NCI-H1436 treated with DMSO at 0.1 percent for 48 hours (cell line): ENCODE measurements at places on chromosomes 12 and 14.

GRCh38 chr12:6049992-6050391, 74.5 kb downstream of the VWF start:
- DNase-seq: no peak

- no peak for DNase-seq
Measured at GRCh38 chr12:132167611-132168310, 23.5 kb downstream of the NOC4L start.

DNA sequence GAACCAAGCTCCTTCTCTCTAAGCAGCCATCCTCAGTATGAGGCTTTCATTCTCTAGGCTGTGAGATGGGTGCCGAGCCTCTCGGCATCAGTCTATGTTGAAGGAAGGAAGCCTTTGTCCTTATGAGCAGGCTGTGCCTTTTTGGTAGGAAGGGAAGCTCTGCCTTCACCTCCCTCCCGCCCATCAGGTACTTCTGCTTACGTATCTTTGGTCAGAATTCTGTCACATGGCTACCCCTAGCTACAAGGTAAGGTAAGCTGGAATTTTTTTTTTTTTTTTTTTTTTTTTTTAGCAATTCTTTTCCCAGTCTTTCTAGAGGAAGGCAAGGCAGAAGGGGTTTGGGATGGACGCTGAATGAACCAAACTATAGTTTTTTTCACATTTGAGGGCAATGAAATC, 16.9 kb downstream of the BATF start:
- no peak for DNase-seq

DNA sequence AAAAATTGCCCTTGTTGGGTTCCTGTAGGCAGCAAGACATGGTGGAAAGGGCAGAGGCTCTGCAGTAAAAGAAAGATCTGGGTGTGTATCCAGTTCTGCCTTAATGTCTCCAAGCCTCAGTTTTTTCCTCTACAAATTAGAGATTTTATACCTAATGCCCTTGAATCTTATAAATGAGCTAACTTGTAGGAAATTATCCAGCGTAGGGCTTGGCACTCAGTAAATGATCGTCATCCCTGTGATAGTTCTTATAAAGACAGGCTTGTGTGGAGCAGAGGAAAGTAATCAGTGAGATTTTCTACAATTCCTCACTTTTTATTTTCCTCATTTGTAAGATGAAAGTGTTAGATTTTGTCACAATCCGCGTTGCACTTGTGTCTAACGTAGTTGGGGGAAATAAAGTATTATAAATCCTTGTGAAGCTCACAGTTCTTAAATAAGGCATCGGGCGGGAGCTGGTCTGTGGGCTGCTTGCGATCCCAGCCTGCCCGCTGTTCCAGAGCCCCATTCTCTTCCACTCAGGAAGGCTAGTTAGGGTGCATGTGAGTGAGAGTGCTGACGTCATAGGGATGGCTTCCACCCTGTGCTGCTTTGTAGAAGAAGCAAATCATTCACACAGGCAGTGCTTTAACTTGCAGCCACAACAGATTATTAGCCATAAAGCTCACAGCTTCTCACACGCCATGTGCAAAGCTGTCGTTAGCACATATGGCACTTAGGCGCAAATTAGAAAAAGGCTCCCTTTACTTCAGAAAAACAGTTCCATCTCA, 87.6 kb downstream of the EML1 start:
- DNase-seq: no peak

GRCh38 chr14:20642182-20642581, 691 bp upstream of the OR6S1 start:
- DNase-seq: no peak

- no peak for DNase-seq
Measured at GRCh38 chr12:96395236-96395635, 5.0 kb downstream of the CDK17 start.

- DNase-seq: no peak
Measured at GRCh38 chr12:127145929-127146789, 1120.8 kb upstream of the TMEM132C start.

DNA sequence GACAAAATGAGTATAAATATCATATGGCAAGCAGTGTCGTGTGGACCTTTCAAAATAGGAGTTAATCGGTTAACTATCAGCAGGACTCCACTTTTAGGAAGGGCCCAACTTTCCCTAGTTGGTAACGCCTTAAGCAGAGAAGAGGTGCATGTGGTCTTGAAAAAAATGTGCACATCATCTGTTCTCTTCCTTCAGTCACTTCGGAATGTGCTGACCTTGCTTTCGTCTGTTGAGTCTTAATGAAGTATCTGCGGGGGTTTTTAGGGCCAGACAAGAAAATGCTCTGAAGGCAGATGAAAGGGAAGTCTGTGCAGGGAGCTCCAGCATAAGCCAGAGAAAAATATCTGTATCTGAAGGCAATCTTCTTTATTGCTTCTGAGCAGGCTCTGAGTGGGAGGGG, 185.2 kb downstream of the AEBP2 start:
- DNase-seq: no peak

DNA sequence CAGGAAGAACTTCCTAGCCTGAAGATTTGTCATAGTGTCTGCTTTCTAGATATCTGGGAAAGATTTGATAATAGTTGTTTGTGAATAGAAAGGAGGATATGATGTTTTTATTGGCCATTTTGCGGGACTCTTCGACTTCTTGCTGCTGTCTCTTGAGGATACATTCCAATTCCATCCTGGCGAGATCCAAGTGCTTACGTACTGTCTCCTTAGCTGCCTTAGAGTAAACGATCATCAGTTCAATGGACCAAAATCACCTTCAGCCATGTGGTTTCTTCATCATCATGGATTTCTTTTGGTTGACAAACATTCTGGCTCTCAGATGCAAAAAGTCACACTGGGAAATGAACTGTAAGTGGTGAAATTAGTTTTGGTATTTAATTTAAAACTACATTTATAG, 82.7 kb upstream of the SCN8A start:
- no peak for DNase-seq

- DNase-seq: no peak
Measured at GRCh38 chr12:57795354-57795753, 12.8 kb downstream of the TSFM start.

- DNase-seq: no peak
Measured at GRCh38 chr12:44379831-44380230, 496.3 kb downstream of the NELL2 start.

DNA sequence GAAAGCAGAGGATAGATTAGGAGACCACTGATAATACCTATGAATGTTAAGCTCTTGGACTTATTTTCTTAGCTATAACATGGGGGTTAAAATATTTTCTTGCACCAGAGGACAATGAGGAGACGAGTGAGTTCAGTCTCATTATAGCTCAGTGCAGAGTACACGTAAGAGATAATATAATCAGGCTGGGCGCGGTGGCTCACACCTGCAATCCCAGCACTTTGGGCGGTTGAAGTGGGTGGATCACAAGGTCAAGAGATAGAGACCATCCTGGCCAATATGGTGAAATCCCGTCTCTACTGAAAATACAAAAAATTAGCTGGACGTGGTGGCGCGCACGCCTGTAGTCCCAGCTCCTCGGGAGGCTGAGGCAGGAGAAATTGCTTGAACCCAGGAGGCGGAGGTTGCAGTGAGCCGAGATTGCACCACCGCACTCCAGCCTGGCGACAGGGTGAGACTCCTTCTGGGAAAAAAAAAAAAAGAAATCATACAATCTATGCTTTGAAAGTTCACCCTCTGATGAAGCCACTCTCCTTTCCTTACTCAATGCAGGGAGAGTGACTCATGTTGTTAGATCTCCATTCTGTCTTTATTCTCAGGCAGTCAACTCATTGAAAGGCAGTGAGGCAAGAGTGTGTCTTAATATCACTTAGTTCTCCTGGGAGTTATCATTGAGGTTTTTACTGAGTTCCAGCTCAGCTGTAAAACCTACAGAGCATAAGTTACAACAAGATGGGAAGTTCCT, 134.2 kb downstream of the SYNE2 start:
- peak; percentile 12 for DNase-seq

DNA sequence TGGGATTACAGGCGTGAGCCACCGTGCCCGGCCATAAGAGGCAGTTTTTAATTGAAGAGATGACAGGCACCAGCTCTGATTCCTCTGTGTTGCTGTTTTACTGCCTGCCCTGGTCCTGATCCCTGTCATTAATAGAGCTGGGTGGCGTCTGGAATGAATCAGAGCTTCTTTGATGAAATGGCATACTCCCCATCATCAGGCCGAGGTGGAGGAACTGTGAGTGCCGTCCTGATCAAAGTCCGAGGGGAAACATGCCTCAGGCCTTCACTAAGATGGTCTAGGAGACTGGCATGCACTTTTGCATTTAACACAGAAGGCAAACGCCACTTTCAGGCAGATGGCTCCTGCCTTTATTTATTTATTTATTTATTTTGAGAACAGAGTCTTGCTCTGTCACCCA, 34.1 kb downstream of the IL31 start:
- no peak for DNase-seq

DNA sequence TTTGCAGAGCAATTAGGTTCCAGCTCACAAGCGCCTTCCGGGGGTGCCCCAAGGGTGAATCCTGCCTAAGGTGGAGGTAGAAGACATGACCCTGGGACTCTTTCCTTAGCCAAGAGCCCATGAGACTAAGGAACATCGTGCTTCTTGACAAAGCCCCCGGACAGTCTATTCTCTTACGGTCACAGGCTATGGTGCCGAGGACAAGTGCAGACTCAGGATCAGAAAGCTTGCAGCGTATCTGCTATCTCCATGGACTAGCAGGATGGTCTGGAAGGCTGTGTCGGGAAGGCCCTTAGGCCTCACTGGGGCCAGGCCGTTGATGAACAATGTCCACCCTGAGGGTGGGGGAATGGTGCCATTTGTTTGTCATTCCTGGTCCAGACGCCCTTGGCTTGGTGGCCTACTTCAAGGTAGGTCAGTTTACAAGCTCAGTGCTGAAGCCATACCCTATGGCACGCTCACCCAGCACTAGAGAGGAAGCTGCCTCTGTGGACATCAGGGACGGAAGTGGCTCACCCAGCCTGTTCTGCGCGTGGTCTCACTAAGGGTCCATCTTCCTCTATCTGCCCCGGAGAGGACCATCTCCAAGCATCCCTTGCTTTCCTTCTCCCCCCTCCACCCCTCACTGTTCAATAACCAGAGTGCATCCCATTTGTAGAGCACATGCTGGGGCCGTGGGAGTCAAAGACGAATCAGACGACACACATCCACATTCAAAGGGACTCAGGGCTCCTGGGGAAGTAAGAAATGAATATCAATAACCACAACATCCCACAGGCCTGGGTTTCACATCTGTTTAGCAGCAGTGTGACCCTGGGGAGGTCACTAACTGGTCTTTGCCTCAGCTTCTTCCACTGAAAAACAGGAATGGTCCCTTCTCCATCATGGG, 45.0 kb upstream of the IQSEC3 start:
- no peak for DNase-seq

DNA sequence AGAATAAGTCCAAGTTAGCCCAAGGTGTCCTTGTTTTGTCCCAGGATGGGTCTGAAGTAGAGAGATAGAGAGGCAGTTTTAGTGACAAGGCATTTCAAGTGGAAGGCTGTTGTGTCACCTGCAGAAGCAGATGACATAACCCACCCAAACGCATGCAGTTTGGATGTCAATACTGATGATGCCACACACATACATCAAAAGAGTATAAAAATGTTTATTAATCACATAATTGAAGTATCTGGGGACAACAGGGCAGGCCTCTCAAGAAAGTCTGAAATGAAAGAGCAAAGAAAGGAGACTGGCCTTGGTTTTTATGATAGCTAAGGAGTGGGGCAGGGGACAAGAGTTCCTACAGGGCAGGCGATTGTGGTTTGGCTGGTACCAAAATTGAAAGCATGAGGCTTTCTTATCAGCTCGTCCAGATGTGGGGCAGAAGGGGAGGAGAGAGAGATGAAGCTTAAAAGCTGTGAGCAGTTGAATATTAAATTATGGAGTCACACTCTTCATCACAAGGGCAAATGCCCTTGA, 78.4 kb upstream of the TSPAN8 start:
- no peak for DNase-seq

DNA sequence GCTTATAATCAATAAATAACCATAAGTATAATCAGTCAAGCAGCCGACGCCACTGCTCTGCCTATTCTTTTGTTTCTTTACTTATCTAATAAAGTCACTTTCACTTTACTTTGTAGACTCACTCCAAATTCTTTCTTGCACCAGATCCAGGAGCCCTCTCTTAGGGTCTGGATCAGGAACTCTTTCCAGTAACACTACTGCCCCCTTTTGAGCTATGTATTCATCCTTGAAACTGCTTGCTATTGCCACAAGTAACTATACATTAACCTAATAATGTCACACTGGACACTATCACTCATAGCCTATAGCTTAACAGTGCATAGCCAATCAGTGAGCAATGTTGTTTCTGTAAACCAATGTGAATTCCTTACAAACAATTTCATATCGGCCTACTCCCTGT, 2.8 kb upstream of the NID2 start:
- no peak for DNase-seq

- no peak for DNase-seq
Measured at GRCh38 chr12:50947933-50948626, 4.3 kb upstream of the HIGD1C start.

DNA sequence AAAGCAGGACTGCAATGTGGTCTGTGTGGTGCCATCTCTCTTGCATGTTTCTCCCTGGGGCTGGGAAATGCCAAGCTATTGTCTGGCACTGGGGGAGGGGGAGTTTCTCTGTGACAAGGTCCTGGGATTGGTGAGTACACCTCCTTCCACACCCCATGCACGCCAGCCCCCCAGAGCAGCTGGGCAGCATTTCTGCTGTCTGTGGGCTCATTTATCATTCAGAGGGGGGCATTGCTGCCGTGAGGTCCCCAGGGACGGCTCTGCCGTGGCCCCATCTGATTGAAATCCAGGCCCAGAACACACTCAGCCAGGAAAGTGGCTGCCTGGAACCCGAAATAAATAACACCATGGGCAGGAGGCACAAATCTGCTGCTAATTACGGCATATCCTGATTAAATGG, 12.6 kb upstream of the FAM222A start:
- no peak for DNase-seq

DNA sequence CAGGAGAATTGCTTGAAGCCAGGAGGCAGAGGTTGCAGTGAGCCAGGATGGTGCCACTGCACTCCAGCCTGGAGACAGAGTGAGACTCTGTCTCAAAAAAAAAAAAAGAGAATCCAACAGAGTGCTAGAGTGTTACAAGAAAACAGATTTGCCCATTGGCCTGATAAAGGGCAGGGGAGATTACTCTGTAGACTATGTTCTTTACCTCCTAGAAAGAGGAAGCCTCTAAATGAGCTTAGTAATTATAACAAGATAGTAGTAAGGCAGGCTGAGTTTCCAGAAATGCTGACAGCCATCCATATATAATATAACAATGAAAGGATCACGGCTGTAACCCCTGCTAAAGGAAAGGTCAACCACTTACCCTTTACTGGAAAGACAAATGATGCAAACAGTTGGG, 24.4 kb downstream of the AK7 start:
- no peak for DNase-seq

GRCh38 chr12:125269276-125269675, 204.0 kb downstream of the AACS start:
- DNase-seq: no peak
